ENCODE measurements at places on chromosomes 6 and 20.

- DNase-seq: no peak
These were observed 42.1 kb upstream of the ARMC2 start for GRCh38 chr6:108806171-108806570.

DNA sequence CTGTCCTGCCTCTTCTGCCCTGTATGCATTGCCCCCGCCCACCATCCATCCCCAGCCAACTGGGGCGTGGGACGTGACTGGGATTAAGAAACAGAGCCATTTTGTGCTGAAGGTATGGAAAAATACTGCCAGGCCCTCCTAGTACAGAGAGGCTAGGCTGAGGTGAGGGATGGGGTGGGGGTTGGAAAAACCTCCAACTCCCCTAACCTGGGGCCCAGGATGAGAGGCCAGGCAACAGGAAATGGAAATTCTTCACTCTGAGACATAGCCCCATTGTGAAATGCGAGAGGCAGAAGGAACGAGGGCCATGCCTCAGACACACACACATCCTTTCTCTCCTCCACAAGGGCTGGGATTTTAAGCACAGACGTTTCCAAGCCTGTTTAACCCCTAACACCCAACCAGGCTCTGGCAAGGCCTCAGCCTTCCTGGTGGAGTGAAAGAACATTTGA, 19.9 kb downstream of the KCNK5 start:
- DNase-seq: no peak

- DNase-seq: no peak
These were observed 208.0 kb upstream of the PRND start for GRCh38 chr20:4513720-4514119.

GRCh38 chr6:90811596-90812226, 224.8 kb upstream of the MAP3K7 start:
- no peak for DNase-seq

DNA sequence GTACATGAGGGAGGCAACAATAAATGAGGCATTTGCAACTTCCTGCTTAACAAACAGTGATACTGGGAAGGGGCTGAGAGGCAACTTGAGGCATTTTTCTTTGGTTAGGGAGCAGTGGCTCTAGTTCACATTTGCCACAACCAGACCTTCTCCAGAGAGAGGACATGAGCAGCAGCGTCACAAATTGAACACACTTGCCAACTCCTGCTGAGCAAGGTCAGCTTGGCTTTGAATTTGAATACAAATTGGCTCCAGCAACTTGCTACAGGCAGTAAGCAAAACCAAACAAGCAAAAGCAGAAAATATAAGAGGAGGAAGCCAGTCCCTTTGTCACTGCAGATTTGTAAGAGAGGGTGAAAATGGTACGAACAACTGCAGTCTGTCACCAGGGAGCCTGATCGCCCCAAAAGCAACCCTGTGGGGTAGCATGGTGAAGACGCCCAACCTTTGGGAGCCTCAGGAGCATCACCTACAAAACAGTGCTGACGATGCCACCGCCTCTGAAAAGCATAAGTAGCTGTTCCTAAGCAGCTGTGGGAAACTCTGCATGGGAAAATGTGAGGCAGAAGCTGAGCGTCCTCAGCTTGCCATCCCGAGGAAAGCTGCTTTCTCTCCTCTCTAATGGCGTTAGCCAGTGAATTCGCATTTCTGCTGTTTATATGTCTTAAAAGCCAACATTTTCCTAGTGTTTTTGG, 378.7 kb downstream of the RNGTT start:
- no peak for DNase-seq

DNA sequence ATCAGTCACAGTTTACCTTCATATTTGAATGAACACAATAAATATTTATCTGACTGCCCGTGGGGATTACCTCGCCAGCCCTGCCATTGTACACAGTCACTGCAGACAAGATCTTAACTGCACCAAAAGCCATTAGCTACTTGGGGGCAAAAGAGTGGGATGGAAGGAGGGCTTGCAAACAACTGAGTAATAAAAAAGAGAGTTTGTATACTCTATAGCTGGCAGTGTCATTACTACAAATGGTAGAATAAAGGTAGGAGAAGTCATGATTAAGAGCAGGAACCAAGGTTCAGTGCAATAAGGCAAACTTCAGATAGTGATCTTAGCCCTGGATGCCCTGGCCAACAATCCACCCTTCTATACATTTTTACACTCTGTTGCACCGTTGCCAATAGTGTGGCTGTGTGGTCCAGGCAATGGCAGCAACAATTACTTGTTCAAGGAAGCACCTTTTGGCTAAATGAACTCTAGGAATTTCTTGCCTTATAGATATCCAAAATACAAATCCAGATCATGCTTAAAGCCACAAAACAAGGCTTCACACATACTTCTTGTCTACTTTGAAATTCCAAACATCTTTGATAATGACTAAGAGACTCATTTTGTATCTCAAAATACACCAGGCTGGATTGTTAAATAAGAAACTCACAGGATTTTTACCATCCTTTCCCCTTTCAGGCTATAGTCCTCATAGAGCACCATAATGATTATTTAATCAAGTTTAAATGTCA, 955.4 kb upstream of the ADGRB3 start:
- no peak for DNase-seq

- no peak for DNase-seq
These were observed 130.1 kb upstream of the TNFAIP3 start for GRCh38 chr6:137736911-137737310.

DNA sequence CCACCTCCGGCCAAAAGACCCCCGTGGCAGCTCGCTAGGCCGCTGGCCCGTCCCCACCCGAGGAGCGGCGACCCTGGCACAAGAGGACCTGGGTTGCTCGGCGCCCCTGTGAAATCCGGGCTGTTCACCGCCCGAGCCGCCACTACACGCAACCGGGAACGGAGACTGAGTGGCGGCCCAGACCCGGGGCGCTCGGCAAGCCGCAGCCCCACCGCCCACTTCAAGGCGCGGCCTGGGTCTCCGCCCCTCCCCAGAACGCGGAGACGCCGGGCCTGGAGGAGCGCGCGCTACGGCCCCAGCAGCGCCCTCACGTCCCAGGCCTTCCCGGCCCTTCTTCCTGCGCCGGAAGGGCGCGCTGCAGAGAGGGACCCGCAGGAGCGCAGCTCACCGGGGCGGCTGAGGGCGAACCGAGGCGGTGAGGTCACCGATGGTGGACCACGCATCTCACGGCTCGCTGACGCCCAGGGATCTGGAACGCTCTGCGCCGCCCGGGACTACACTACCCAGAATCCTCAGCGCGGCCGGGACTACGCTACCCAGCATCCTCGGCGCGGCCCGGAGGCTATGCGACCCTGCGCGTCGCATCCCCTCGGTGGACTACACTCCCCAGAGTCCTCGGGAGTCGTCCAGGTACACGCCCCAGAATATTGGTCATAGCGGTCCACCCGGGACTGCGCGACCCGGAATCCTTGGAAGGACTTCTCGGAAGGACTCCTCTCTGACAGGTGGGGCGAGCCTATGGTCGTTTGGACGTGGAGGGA, at the start of gene ZNF337:
Gene ZNF337 (minus strand): TSS at position 483 of the 761 bp plus-strand sequence. CDS start 10,436 bp downstream, outside the sequence.
- DNase-seq: peak; percentile 95

DNA sequence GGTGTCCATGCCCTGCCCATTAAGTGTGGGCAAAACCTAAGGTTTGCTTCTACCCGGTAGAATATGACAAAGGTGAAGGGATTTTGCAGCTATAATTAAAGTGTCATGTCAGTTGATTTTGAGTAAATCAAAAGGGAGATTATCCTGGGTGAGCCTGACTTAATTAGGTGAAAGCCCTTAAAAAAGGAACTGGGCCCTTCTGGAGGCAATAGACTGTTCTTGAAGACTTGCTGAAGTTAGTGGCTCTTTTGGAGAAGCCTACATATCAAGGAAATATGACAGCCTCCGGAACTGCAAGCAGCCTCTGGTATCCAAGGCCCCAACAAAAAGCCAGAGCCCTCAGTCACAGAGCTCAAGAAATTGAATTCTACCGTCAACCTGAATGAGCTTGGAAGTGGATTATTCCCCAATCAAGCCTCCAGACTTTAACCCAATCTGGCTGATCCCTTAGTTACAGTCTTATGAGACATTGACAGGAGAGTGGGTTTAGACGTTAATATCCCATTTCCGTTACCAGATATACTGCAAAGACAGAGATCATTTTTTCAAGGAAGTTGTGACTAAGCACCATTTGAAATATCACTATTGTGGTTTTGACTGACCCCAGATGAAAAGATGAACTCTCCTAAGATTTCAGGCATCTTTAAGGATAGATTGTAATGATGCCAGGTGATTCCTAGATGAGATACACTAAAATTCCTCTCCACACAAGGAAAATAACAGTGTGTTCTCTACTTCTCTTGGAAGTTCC, 303.4 kb downstream of the PLCB1 start:
- peak; percentile 13 for DNase-seq

GRCh38 chr6:100472674-100473073, 8.0 kb upstream of the SIM1 start:
- DNase-seq: no peak

GRCh38 chr20:35731862-35732643, 10.0 kb downstream of the RBM39 start:
- no peak for DNase-seq

DNA sequence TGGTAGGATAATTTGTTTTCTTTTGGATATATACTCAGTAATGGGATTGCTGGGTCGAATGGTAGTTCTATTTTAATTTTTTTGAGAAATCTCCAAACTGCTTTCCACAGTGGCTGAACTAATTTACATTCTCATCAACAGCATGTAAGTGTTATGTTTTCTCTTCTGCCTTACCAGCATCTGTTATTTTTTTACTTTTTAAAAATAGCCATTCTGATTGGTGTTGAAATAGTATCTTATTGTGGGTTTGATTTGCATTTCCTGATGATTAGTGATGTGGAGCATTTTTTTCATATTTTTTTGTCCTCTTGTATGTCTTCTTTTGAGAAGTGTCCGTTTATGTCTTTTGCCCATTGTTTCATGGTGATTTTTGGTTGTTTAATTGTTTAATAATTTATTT, 11.9 kb downstream of the HINT3 start:
- no peak for DNase-seq

DNA sequence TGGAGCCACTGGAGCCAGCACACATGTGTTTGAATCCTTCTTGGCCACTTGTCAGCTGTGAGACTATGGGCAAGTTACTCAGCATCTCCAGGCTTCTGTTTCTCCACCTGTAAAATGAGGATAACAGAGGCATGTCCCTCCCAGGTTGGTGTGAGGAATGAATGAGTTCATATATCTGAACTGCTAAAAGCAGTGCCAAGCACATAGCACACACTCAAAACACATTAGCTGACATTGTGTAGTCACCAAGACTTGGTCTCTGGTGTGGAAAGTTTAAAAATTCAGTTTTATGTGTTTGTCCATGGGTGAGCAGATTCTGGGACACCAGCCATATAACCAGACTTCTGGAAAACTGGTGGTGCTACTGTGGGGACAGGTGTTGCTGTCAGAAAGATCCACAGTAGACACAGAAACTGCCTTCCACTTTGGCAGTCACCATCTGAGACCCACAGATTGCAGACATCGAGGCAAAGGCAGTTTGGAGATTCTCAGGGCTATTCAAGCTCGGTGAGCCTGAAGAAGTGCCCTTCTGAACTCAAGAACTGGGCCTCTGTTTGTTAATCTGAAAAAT, 115.8 kb downstream of the MRPL14 start:
- no peak for DNase-seq

GRCh38 chr6:161257793-161258457, 15.9 kb downstream of the AGPAT4 start:
- peak; percentile 14 for DNase-seq

- DNase-seq: peak; percentile 61
These were observed 17.8 kb upstream of the ZNF217 start for GRCh38 chr20:53611449-53611894.

DNA sequence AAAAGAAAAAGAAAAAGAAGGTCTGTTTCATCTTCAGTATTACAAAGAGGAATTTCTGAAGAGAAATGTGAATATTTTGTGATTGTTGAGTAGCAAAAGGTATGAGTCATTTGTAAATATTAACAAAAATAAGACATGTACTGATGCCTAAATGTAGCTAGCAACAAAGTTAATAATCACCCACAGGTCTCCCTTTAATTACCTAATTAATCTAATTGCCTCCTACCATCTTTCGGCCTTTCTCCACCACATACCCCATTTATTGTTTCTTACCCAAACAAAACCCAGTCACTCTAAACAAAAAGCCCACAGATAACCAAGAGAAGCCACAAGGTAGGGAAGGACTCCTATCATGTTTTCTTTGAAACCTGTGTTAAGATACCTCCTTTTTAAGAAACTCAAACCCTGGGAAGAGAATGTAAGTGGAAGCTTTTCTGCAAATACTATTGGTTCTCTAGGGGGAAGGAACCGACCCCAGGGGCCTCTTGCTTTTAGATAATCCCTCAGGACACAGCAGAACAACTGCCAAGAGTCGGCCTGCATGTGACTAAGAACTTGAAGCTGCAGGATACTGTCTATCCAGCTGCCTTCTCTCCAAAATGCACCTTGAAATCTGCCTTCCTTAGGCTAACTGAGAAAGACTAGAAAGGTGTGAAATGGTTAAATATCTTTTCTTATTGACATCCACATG, 16.1 kb upstream of the STK38 start:
- no peak for DNase-seq

- peak; percentile 45 for DNase-seq
These were observed 71.1 kb downstream of the TASP1 start for GRCh38 chr20:13567663-13568062.

DNA sequence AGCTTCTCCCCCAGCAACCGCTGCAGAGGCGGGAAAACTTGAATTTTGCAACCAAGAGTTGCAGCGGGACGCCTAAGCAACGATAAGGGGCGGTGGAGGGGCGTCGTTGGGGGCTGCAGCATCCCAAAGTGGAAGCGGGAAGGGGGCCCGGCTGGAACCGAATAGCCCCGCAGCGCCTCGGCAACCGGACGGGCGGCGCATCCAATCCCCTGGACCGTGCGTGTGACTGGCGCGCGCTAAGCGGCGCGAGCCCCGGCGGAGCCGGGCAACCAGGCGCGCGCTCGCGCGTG, 670 bp upstream of the PARD6B start:
- no peak for DNase-seq

- DNase-seq: no peak
These were observed 32.8 kb upstream of the SSTR4 start for GRCh38 chr20:23002276-23002675.

- no peak for DNase-seq
These were observed 547.8 kb upstream of the POU3F2 start for GRCh38 chr6:98286620-98287019.

- DNase-seq: no peak
These were observed 163.2 kb upstream of the TAB2 start for GRCh38 chr6:149154261-149154821.

DNA sequence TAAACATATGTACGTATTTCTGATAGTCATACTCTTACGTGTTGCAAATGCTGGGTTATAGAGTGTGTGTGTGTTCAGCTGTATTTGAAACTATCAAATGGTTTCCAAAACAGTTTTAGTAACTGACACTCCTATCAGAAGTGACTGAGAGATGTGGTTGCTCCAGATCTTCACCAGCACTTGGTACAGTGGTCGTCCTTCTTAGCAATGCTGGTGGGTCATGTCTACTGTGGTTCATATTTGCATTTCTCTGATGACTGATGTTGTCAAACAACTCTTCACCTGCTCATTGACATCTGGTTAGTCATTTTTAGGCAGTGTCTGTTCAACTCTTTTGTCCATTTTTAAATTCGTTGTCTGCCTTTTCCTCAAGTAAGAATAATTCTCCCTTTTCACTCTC, 259.3 kb downstream of the KIF16B start:
- DNase-seq: no peak

All from KBM-7 (cell line).